Kidney (tissue), 22 donors: ENCODE measurements at places on chromosomes 16 and 17. TPM values are rescaled to one million over a fixed set of nuclear protein-coding genes. Genes with fewer than 3 reads are reported as not detected.

AGRP gene
- not detected for total RNA-seq

EPN3 gene
- total RNA-seq = 5.0 TPM

EFCAB5 gene
- total RNA-seq = 1.4 TPM

CD68 gene
- 92.6 TPM for total RNA-seq

DNA sequence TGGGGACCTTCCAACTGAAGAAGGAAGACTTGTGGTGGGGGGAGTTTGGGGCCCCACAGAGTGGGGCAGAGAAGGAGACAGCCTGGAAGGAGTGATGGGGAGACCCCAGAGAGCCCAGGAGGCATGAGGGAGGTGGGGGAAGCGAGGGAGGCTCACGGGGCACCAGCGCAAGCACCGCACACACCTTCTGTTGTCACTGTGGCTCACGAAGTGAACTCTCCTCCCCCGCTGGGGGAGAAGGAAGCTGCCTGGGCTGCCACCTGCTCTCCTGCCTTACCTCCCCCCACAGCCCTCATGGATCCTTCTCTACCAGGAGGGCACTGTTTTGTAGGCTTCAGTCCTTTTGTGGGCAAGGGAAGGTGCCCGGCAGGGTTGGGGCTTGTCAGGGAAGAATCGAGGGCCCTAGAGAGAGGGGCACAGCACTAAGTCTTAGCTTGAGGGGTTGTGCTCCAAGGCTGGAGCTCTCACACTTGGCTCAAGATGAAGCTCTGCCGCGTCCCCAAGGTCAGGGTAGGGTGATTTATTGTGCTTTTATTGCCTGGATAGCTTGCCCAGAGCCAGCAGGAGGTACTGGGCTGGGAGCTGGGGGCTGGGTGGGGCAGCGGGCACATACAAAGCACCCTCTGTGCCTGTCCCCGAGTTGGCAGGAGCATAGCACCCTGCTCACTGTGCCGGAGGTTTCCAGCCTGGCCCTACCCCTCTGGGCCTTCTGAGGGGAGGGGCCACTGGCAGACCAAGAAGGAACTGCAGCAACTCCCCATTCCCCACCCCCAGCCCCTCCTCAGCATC is 4.6 kb upstream of the STARD3 start:
- DNase-seq = no peak

DNA sequence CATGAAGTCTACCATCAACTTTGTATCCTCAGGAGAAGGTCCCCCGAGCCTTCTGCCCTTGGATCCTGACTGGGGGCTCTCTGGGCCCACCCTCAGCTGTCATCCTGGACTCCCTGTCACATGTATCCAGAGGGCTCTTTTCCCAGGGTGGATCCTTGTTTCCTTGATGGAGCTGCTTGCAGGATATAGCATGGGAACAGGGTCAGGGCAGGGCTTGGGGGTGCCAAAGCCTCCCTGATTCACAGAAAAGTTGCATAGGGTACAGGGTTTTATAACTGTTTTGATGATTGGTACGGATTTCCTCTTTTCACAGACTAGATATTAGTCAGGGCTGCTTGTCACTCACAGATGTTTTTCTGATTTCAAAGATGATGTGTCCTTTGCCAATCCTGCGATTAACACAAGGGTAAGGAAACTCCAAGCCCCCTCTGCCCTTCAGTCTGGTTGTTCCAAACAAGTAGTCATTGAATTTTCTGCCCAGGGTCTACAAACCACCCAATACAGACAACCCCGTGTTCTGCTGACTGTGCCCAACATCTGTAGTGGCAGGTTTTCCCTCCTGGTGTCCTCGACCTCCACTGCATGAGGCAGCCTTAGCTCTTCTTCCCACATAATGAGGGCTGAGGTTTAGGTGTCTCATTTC is 20.6 kb upstream of the SLC35G3 start:
- DNase-seq = no peak

DNA sequence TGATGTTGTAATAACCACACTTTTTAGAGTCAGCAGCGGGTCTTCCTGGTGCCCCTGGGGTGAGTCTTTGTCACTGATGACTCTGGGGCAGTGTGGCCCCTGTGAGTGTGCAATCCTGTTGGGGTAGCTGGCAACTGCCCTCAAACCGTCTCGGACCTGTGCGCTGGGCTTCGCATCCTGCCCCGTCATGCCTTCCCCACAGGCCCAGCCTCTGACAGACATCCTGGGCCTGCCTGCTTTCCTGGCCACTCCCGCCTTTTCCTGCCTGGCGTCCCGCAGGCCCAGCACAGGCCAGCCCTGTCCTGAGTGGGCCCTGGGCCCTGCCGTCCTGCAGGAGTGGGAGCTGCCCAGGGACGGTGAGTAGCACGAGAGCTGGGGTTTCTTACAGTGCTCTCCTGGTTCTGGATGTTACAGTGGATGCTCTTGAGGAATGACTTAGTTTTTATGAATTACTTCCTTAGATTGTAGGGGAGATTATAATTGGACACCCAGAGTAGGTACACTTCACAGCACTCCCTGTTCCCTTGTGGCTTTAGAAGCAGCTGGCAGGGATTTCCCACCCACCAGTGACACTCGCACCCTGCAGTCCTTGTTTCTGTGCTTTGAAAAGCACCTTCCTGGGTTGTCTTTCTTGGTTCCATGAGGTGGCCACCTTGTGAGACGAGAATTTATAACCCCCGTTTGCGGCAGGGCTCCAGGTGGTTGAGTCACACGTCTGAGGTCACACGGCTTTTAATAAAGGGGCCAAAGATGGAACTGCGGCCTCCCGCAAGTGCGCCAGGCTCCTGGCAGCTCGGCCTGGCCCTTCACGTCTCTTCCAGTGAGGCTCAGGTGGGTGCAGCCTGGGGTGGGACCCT is 50.0 kb upstream of the CAPN15 start:
- no peak for DNase-seq

DNA sequence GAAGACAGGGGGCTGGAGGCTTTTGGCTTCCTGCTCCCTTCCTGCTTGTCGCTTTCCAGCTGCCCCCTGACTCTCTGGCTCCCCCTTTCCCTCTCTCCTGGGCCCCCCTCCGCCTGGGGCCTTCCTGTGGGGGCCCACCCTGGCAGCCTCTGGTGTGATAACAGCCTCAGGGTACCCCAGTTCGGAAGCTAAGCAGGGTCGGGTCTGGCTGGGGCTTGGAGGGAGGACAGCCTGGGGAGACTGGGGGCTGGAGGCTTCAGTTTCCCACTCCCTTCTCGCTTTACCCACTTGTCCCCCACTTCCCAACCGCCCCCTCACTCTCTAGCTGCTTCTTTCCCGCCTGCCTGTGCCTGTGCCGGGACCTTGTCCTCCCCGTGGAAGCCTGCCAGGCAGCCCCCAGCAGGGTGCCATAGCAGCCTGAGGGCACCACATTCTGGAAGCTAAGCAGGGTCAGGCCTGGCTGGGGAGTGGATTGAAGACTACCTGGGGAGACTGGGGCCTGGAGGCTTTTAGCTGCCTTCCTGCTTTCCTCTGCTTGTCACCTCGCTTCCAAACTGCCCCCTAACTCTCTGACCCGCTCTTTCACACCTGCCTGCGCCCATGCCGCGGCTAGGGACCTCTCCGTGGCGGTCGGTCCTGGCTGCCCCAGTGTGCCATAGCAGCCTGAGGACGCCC is 2275.5 kb downstream of the TP53TG3F start:
- no peak for DNase-seq

GRCh38 chr17:48062273-48062672 is 14.1 kb downstream of the NFE2L1 start:
- DNase-seq = no peak

DNA sequence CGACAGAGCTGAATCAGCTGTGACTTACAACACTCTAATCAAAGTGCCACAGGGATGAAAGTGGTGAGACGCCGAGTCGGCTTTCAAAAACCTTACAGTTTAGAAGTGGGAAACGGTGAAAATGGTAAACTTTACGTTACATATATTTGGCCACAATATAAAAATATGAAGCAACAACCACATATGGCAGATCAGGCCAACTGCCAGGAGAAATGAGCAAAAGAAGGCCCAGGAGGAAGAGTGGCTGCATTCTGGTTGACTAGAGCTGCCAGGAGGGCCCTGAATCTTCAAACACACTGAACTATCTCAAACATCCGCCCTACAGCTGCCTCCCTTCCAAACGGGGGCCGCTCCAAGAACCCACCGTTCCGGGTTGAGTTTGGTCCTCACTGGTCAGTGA is 56.3 kb downstream of the MRM3 start:
- DNase-seq = no peak

- DNase-seq = no peak
Measured at GRCh38 chr17:35254107-35254773, 11.4 kb downstream of the SLFN5 start.

- no peak for DNase-seq
Measured at GRCh38 chr16:75273054-75273925, 21.9 kb upstream of the BCAR1 start.

DNA sequence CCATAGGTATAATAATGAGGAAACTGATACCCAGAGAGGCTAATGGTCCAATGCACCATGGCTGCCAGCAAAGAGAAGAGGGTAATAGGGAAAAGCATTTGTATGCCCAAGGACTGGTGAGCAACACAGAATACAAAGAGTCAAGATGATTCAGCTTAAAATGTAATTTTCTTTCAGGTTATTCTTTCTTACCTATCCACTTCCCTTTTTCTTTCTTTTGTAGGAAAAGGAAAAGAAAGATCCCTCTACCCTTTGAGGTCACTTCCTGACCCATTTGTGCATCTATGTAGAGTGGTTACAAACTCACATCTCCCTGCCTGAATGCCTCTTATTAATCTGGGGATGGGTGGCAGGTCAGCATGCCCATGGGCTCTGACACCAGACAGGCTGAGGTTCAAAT is 3.5 kb upstream of the PLCG2 start:
- DNase-seq = no peak

GRCh38 chr16:85654251-85655095 is 34.3 kb downstream of the GINS2 start:
- no peak for DNase-seq

DNA sequence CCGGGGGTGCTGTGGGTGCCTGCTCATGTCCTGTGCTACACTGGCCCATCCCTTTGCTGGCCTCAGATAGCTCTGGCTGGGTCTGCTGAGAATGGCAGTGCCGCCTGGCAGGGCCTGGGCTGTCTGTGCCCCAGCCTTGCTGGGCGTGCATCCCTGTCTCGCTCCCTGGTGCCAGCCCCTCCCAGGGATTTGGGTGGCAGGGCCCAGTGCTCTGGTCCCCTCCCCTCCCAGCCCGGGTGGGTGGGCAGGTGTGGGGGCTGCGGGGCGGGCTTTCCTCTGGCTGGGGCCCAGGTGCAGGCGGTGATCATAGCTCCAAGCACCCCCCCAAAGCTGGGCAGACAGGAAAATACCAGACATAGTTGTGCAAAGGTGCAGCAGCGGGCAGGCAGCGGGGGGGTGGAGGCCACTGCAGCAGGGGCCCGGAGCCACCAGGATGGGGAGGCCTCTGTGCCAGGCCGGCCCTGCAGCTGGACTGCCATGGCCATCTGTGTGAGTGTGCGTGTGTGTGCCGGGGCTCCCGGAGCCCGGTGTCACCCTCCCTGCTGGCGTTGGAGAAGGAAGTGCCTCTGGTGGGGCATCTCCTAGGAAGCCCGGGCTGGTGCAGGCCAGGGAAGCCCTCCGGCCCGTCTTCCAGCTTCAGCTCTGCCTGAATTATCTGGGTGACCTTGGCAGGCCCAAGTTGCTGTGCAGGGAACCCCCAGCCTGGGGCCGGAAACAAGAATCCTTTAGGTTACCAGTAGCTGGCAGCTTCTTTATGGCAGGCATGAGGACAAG is 7.4 kb downstream of the GLIS2 start:
- DNase-seq = peak; percentile 87

GRCh38 chr17:63364387-63364786 is 81.7 kb downstream of the CYB561 start:
- DNase-seq = no peak

DNA sequence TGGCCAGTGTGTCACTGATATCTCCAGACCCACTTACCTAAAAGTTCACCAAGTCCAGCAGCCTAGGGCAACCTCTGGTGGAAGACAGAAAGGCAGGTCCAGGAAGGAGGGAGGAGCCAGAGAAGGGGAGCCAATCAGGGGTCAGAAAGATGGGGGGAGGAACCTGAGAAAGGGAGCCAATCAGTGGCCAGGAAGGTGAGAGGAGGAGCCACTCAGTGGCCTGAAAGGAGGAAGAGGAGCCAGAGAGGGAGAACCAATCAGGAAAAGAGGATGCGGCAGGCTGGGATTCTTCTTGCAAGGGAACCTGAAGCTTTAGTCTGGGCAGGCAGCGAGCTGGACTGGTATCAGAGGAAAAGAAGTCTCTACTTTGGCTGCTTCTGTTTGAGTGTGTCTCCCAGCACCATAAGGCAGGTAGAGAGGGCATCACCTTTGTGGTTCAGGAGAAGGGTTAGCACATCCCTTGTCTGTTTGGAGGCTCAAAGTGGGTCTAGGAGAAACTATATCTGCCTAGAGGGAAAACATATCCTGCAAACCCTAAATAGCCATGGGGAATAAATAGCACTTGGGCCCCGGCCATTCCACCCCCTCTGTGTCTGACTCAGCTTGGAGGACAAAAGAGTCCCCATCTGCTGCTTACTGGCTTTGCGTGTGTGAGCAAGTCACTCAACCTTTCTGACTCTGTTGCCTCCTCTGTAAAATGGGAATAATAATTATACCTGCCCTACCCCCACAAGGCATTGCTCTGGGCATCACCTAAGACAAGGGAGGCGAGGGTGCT is 43.4 kb upstream of the CRHR1 start:
- peak; percentile 57 for DNase-seq

GRCh38 chr16:1156983-1157638 is 4.2 kb downstream of the CACNA1H start:
- no peak for DNase-seq

DNA sequence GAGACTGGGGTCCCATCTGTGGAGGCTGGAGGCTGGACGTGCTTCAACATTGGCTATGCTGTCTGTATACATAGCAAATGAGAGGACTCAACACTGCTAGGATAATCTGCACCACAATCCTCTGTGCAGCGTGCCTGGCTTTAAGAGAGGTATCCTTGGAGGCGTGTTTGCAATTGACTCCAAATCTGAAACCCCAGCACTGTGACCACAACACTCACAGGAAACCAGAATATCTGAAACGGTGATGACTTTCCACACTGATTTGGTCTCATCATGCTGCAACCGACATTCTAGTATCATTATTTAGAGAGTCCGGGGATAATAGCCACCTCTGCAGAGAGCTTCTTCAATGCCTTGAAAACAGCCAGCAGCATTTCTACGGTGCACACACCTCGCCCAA is 35.1 kb downstream of the TLE7 start:
- no peak for DNase-seq
